ENCODE measurements at places on chromosomes 12 and 14.
A peak's percentile ranks its signal among the peaks of the same experiment; 100 is the strongest.

GRCh38 chr14:77353469-77354141, 23.3 kb downstream of the TMED8 start:
- no peak for DNase-seq

DNA sequence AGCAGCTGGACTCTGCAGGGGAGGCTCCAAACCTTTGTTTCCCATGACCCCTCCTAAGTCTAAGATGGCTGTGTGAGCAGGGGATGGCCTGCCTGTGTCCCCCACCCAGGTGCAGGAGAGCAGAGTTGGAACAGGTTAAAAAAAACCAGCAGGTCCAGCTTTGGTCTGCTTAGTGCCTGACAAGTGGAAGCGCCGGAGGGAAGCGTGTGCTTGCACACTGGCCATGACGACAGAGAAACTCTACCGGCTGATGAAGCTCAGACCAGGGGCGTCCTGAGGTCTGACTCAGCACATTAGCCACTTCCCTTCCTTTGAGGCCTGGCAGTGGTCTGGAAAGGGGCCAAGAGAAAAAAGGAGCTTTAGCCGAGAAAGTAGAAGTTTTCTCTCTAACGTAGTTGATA, 280.1 kb downstream of the VRK1 start:
- DNase-seq: no peak

- DNase-seq: no peak
Measured at GRCh38 chr12:48160046-48160445, 2.7 kb upstream of the ASB8 start.

- DNase-seq: no peak
Measured at GRCh38 chr14:55019968-55020554, 6.8 kb downstream of the WDHD1 start.

DNA sequence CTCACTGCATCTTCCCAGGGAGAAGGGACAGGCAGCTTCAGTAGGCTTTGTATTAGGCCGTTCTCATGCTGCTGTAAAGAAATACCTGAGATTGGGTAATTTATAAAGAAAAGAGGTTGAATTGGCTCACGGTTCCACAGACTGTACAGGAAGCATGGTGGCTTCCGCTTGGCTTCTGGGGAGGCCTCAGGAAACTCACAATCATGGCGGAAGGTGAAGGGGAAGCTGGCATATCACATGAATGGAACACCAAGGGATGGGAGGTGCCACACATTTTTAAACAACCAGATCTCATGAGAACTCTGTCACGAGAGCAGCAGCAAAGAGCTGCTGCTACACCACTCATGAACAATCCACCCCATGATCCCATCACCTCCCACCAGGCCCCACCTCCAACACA, 182.2 kb upstream of the SFSWAP start:
- DNase-seq: no peak

- DNase-seq: no peak
Measured at GRCh38 chr14:91078095-91078737, 17.8 kb upstream of the RPS6KA5 start.

GRCh38 chr12:81722004-81722403, 37.1 kb downstream of the PPFIA2 start:
- DNase-seq: no peak

- no peak for DNase-seq
Measured at GRCh38 chr12:4643747-4644146, 5.1 kb downstream of the AKAP3 start.

- DNase-seq: no peak
Measured at GRCh38 chr12:124411281-124411878, 116.5 kb downstream of the RFLNA start.

GRCh38 chr12:47574252-47575021, 131.4 kb downstream of the RPAP3 start:
- DNase-seq: no peak

DNA sequence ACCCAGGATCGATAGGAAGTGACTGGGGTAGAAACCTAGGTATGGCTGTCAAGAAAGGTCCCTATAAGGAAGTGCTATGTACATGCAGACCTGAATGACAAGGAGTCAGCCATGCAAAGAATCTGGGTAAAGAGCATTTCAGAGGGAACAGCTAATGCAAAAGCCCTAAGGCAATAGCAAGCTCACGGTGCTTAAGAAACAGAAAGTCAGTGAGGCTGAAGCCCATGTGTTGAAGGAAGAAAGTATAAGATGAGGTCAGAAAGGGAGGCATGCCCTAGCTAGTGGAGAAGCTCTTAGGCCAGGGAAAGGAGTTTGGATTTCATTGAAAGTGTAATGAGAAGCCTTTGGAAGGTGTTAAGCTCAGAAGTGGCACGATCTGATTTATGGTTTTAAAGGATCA, 6.0 kb upstream of the ADCY6 start:
- peak; percentile 56 for DNase-seq

DNA sequence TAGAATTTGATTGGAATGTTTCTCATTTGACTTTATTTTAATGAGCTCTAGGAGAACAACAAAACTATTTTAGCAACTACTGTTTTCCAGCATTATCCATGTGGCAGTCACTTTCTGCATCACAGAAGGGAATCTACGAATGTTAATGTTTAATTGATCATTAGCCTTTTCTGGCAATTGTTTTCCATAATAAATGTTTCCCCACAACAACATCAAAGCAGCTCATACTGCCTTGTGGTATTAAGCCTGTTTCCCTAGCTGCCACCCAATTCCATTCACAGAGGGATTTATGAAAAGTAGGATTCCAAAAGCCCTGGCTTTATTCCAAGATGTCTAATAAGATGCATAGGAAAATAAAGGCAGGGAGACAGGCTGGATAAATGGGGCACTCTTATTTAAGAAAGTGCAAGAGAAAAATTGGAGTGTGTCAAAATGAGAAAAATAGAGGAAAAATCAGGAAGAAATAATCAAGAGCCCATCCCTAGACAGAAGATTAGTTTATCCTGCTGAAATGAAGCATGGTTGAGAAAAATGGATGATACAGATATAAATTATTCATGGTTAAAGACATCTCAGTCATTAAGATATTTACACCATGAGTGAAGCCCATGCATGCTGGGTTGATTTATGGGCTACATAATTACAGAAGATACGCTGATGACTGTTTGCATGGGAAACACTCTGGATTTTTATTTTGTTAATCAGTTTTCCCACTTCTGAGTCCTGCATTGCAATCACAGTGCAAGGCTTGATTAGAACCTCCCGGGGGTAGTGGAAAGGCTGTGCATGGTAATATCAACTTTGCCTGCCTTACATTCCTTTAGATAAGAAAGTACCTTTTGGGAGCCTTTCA, 180.3 kb downstream of the HELB start:
- no peak for DNase-seq

DNA sequence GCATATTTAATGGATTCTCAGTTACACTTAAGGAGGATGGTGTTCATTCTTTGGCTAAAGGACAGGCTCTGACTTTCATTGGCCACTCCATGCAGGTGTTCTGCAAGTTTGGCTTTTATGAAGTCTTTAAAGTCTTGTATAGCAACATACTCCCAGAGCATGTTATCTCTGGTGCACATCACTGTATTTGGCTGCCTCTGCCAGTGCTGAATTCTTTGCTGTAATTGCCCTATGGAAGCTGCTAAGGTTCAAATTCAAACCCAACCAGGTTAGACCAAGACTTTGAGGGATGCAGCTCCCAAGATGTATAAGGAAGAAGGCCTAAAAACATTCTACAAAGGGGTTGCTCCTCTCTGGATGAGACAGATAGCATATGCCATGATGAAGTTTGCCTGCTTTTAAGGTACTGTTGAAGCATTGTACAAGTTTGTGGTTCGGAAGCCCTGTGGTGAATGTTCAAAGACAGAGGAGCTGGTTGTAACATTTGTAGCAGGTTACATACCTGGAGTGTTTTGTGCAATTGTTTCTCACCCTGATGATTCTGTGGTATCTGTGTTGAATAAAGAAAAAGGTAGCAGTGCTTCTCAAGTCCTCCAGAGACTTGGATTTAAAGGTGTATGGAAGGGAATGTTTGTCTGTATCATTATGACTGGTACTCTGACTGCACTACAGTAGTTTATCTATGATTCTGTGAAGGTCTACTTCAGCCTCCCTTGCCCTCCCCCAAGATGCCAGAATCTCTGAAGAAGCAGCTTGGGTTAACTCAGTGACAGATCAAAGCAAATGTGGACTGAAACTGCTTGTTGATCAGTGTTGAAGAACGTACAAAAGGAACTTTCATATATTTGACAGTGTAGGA, 19.4 kb downstream of the TMEM116 start:
- DNase-seq: no peak

GRCh38 chr12:117047810-117048584, 51.2 kb downstream of the TESC start:
- no peak for DNase-seq

DNA sequence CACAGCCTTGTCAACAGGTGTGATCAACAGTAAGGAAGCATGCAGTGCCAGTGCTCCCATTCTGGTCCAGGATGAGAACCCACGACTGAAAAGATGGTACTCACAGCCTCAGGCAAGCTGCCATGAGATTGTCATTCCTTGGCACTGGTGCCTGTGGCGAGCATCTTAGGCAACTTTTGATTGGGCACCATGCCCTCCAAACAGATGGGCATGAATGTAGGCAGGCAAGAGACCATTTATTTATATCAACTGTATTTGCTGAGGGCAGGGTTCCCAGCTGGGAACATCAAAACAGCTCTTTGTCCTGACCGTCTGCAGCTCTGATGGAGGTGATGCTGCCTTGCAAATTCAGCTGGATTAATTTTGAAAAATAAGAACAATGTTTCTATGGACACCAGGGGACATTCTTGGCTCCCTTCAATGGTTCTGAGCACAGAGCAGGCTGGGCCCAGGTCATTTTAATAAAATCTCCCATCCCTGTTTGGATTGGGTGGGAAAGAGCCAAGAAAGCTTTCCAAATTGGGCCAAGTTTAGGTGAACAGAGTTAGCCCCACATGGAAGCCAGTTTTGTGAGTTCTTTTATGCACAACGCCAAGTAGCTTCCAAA, 522.5 kb downstream of the RMST start:
- no peak for DNase-seq

GRCh38 chr12:19150273-19150900, 20.9 kb downstream of the PLEKHA5 start:
- no peak for DNase-seq

DNA sequence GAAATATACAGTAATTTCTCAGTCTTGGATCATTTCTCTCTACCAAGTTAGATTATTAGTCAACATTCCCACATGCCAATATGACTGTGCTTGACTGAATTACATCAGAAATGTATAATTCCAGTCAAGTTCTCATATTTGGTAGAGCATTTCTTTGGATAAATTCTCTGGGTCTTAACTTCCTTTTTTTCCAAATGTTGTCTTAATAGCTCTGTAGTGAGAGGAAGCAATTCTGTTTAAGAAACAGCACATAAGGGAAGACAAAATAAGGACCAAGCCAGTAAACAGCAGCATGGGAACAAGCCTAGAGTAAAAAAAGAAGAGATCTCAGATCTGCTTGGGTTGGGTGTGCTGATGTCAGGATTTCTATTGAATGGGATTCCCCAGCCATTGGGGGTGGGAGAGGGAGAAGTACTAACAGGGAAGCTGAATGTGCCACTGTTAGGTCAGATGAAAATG, 14.2 kb upstream of the DYRK2 start:
- no peak for DNase-seq

- DNase-seq: no peak
Measured at GRCh38 chr14:53016919-53017318, 66.1 kb upstream of the FERMT2 start.

- no peak for DNase-seq
Measured at GRCh38 chr12:50728417-50728816, 35.5 kb upstream of the ATF1 start.

DNA sequence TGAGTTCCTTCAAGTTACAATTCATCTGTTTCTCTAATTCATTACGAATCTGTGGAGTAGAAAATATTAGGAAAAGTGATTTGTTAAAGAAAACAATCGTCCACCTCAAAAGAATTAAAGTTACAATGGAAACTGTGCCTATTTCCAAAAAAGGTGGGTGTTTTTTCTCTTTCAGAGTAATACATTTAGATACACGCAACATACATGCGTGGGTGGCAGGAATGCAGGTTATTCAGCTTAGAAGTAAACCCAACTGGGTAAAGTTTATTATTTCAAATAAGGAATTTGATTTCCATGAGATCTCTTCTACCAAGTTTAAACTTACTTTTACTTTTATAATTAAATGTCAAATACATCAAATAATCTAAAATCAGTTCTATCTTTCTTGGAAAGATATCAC, 52.2 kb downstream of the SSH1 start:
- no peak for DNase-seq

- DNase-seq: no peak
Measured at GRCh38 chr12:115423546-115423987, 739.6 kb upstream of the TBX3 start.

DNA sequence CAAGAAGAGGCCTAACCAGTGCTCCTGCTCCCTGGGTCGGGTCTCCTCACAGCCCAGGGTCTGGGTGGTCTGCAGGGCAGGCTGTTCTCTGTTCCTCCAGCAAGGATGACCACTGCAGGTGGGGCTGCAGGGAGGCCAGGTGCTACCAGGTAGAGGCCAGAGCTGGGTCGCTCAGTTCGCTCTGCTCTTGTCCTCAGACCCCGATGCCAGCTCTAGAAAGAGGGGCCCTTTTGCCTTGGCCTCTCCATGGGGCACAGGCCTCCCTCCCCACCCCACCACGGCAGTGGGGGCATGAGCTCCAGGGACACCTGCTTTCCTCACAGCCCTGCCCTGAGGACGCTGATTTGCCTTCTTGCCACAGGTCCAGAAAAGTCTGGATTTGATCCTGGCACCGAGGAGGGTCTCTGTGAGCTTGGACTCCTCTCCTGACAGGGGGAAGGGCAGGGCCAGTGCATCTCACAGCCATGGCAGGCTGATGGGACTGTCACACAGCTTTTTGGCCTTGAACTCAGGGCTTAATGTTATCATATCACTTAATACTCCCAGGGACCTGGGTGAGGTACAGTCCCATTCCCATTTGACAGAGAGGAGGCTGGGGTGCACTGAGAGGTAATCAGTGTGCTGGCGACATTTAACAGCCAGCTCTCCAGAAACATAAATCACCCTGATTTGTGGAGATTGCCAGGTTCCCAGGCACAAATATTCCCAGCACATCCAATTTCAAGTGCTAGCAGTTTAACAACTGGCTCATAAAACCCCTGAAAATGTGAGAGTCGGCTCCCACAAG, 273.0 kb upstream of the SFSWAP start:
- no peak for DNase-seq

GRCh38 chr12:89787763-89788162, 79.1 kb upstream of the ATP2B1 start:
- no peak for DNase-seq

- DNase-seq: no peak
Measured at GRCh38 chr12:57051011-57051410, 1.1 kb upstream of the MYO1A start.

All from H9 (cell line).